ENCODE measurements at places on chromosomes 6 and 20.

- DNase-seq, result peak; percentile 27
Measured at GRCh38 chr6:136524936-136525413, 25.2 kb downstream of the MAP7 start.

DNA sequence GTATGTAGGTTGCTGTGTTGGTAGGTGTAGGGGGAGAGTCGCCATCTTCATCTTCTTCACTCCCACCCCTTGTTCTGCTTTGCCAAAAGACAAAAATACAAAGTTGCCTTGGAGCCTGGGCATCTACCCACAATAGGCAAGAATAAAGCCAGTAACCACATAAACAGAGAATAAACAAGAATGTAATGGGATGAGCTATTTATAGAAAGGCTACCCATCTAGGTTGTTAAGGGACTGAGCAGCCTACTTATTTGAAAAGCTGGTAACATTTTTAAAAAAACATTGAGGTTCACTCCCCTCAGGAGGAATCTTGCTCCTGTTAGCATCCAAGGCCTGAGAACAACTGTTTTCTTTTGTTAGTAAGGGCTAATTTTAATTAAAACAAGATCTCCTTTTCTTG is 301.4 kb upstream of the STXBP5 start:
- DNase-seq, result no peak

- DNase-seq, result peak; percentile 41
Measured at GRCh38 chr20:15319439-15319838, 982.0 kb upstream of the FLRT3 start.

DNA sequence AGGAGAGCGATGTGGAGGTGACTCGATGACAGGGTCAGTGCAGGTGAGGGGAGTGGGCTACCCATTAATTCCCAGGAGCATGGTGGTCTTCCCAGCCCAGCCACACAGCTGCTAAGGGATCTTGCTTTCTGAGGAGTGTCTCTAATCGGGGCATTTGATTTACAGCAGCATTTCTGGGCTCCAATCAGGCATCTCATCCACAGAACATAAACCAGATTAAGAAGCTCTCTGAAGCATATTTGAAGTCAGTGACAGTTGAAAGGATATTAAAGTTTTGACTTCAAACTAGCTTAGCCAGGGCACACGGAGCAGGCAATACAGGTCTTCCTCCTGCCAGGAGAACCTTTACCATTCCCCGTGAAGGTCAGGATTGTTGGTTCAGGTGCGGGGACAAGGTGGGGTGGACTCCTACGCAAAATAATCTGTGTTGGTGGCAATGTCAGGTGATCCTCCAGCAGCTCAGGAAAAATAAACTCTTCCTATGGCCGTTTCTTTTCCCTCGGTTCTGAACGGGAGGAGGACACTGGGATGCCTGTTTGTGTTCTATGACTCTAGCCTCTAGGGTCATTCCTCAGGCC is 39.9 kb upstream of the ZNF831 start:
- no peak for DNase-seq

- no peak for DNase-seq
Measured at GRCh38 chr6:75480425-75480824, 13.2 kb downstream of the FILIP1 start.

DNA sequence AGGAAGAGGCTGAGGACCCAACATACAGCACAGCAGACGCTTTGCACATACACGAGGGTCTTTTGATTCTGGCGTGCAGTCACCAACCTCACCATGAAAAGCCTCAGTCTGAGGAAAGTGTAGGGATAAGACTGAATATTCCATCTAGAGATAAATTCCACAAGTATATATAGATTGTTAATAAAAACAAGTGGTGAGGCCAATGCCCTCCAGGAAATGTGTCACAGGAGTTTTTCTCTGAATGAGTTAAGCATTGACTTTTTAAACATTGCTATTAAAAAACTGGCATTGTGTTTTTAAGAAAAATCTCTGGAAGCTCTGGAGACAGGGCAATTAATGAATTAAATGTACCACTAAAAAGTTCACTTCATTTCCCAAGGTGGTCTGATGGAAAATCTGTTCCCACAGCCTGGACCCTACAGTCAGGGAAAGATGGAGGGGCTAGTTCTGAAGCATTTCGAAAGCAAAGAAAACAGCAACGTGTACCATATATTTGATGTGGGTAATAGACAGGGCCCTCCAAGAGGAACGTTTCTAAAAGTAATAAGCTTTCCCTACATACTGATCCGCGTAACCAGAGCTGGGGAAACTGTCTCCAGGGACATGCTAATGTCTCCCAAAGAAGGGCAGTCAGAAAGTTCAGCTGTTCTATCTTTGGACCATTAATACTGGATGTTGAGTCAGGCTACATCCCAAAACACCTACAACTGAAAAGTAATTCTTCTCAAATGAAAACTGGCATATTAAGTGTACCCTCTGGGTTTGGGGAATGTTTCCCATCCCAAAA is 301.1 kb downstream of the FOXC1 start:
- no peak for DNase-seq

DNA sequence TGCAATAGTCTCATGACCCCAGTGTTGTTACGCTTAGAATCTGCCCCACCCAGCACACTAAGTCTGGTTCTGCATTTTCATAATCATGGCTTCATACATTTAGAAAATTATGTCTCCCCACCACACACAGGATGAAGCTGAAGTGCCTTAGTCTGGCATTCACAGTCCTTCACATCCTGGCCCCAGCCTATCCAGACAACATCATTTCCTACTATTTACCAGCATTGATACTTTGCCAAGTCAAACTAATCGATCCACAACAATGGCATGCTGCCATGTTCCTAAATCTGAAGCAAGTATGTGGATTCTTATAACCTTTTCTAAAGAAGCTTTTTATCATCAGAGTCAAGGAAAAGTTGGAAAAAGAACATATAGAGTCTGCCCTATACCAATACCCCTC is 132.4 kb upstream of the FBXL4 start:
- no peak for DNase-seq

DNA sequence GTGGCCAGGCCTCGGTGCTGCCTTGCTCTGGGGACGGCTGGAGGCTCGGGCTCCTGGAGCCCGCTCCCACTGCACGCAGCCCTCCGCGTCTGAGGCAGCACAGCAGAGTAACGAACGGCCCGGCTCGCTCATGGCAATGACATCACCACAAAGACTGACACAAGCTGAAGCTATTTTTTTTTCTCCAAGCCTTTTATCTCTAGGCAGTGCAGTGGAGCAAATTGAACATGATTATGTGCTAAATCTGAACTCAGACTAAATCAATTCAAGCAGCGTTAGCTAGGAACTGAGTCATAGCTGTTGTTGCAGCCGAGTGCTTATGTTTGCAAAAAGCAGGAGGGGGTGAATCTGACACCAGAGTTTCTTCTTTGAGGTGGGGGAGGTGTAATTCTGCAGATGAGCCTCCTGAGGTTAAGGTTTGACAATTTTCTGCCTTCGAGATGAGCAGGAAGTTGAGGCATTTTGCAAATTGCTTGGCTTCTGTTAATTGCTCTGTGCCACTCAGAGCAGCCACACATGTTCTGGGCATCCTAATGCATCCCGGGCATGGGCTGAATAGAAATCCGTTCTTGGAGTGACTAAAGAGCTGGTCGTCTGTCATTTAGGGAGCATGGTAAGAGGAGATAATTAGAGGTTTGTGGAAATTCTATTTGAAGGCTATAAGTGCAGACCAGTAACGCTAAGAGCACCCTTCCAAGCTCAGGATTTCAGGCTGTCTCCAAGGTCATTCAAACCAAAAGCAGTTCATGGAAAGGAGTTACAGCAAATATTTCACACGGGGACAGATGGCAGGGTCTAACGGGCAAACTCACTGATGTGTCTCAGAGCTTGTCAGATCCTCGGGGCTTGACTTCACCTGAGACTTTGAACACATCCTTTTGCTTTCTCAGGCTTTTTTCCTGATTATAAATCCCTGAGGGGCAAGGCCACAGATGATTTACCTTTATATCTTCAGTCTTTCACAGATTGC is 155.1 kb upstream of the ENPP5 start:
- no peak for DNase-seq

DNA sequence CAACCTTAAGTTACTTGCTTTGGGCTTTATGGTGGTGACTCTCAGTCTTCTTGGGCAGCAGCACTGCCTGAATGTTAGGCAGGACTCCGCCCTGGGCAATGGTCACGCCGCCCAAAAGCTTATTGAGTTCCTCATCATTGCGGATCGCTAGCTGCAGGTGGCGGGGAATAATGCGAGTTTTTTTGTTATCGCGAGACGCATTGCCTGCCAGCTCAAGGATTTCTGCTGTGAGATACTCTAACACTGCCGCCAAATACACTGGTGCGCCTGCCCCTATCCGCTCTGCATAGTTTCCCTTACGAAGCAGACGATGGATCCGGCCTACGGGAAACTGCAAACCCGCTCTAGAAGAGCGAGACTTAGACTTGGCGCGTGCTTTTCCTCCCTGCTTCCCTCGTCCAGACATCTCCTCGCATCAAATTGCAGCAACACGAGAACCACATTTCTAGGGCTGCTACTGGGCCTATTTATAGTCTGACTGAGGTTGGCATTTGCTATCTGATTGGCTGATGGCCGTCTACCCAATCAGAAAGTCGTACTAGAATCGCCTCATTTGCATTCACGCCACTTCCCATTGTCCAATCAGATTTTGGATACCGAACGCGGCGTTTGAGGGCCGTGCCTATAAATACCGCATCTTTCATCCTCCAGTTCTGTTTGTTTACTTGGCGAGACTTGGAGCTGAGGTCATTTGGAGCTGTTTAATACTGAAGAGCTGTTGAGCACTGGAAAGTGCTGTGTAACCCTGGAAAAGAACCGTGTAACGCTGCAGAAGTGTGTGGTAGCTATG is 28.2 kb upstream of the SLC17A4 start:
- no peak for DNase-seq

GRCh38 chr6:116524236-116524635 is 12.8 kb downstream of the CALHM5 start:
- no peak for DNase-seq

DNA sequence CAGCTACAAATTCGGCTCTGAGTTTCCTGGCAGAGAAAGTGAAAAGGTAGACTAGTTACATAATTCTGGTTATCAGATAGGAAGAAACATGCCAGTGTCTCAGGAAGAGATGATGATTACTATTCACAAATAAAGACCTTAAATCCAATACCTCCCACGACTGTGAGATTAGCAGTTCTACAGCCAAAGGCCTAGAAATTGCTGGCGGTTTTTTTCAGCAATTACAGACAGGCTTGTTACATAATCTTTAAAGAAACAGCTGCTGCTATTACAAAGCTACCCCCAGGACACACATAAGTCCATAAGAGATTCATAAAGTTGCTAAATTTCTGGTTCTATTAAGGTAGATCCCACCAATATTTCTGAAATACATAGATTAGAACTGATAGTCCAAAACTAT is 40.2 kb downstream of the PIGU start:
- DNase-seq, result no peak

DNA sequence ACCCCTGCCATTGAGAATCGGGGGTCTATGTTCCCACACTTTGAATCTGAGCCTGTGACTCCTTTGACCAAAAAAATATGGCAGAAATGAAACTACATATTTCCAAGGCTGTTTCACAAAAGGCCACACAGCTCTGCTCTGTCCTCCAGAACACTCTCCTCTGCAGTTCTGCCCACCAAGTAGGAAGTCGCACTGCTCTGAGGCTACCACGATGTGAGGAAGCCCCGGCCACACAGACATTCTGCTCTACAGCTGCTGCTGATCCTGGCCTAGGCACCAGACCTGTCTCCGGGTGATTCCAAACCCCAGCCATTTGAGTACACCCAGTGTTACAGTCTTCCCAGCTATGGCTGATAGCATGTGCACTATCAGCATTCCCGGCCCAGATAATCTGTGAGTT is 85.1 kb downstream of the LYRM4 start:
- DNase-seq, result peak; percentile 20

Data from inflammatory macrophage (primary cell).